ENCODE measurements at places on chromosomes 12 and 14. TPM values are rescaled to one million over a fixed set of nuclear protein-coding genes. Genes with fewer than 3 reads are reported as not detected.
A peak's percentile ranks its signal among the peaks of the same experiment; 100 is the strongest.

Gene LRIG3
- 80.1 TPM for polyA plus RNA-seq

Gene GZMH
- polyA plus RNA-seq = not detected

DNA sequence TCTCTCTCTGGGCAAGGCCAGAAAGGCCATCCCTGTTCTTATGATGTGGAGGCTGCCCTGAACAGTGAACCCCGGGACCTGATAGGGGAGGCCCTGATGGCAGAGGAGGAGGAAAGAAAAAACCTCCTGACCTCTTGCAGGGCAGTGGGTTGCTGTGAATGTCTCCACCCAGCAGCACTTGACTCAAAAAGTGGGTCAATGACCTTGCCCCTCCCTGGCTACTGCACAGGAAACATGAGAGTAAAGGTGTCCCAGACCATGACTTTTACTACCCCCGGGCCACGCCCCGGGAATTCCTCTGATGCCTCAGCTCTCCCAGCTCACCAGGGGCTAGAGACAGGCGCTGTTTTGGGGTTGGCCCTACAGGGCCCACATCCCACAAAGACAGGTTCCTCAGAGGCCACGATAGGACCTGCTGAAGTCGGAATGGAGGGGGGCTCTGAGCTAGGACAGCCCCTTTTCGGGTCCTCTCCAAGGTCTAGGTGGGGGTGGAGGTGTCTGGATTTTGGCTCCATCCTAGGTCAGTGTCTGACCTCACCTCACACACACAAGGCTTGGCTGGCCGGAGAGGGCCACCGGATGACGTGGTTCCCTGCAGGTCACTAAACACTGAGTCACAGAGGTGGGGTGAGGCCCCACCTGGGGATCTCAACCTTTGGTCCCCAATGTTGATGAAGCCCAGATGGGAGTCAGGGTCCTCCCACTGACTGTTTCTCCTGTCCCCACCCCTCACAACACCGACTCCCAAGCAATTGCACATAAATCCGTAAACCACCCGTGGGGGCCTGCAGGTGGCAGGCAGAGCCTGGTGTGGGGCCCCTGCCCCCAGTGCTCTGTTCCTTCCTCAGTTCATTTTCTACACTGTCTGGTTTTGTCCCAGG lies 1.6 kb downstream of the RHOF start:
- no peak for DNase-seq

DNA sequence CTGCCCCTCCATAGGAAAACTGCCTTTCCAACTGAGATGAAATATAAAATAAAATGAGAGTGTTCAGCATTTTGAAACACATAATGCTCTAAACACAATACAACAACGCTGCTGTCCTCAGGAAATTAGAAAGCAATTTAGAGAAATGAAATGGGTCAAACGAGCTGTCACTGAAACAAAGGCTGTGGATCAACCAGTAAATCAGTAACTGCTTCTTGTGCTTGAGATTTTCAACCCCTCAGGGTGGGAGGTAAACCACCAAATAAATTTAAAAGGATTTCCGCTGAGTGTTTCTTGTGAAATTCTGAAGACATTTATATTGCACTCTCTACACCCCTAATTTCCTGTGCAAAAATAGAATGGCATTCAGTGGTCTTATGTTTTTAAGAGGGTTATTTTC lies 657.1 kb upstream of the SEL1L start:
- no peak for DNase-seq

- peak; percentile 8 for DNase-seq
Observed at GRCh38 chr14:105527826-105528585, 1.6 kb downstream of the TMEM121 start.

DNA sequence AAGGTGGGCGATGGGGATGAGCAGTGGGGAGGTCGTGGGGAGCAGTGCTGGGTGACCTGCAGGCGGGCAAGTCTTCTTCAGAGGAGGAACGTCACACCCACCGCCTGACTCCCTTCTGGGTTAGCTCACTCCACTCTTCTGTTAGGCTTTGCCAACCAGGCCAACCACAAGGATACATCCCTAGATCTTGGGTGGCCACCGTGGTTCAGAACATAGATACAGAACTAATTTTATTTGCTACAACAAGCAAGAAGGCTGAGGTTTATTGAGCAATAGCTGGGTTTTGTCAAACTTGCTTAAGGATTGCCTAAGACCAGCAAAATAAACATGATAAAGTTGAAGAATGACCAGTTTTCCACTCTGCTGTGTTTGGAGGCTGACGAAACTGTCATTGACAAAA lies 109.4 kb downstream of the DACT1 start:
- DNase-seq = peak; percentile 49

All from AG04450 (cell line).